ENCODE measurements at places on chromosomes 2 and 18.

- DNase-seq: no peak
Measured at GRCh38 chr2:1233281-1233680, 180.0 kb upstream of the TPO start.

DNA sequence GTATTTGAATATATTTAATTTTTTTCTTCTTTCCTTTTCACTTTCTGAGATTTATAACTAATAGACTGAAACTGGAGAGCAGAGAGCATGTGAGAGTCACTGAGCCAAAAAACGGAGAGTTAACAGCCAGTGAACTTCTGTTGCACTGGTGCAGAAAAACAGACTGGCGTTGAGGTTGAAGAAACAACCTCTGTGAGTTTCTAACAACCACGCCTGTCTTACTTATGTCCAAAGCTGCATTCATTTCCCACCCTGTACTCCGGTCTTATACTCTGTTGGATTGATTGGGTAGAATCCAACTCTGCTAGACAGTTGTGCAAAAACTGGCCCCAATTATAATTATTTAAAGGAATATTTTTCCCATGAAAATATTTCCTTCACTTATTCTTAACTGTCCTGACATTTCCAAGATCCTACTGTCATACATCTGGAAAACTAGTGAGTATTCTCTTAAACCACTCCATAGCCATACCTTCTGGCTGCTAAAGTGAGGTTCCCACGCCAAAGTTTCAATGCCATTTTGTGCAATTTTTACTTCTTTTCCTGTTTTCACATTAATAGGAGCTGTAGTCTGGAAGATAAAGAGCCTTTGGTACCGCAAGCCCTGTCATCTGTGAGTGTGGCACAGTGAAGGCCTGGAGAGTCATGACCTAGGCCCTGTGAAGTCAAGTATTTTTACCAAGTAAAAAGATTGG, 9.4 kb downstream of the CYP1B1 start:
- no peak for DNase-seq

GRCh38 chr2:225072444-225072843, 30.2 kb upstream of the DOCK10 start:
- DNase-seq: no peak

- DNase-seq: no peak
Measured at GRCh38 chr2:74673826-74674528, 19.9 kb downstream of the SEMA4F start.

DNA sequence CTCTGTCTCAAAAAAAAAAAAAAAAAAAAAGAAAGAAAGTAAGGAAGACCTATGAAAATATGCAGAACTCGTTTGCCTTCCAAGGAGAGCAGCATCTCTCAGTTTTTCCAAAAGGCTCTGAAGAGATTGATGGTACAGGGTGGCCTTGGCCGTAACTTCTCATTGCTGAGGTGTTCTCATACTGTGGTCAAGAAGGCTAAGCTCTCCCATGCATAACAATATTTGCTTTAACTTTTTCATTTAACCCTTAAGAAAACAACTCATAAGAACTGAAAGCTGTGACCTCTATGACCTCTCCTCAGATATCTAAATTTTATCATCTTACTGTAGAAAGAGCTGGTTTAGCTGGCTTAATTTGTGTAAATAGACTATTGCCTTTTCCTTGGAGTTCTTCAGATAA, 37.1 kb upstream of the GATA6 start:
- DNase-seq: no peak

DNA sequence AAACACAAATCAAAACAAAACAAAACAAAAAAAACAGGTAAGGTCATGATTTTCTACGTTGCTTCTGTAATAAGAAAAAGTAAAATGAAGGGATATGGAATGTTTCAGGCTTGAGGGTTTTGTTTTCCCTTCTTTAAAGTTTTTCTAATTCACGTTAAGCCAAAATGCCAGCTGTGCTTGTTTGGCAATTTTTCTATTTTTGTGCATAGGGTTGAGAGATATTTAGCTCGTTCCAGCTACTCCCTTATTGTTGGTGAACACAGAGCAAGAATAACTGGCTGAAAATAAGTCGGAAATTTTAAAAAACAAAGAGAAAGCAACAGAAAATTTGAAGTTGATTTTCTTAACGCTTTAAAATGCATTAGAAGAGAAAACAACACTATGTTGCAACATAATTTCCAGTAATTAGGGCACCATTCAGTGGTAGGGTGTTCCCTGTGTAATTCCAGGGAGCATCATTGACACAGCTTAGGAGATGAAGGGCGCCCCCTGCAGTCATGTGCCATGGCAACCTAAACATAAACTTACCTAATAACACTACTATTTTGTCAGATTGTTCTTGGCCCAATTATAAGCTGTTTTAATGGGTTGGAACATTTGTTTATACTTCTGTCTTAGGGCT, 99.5 kb downstream of the DTNA start:
- DNase-seq: no peak

DNA sequence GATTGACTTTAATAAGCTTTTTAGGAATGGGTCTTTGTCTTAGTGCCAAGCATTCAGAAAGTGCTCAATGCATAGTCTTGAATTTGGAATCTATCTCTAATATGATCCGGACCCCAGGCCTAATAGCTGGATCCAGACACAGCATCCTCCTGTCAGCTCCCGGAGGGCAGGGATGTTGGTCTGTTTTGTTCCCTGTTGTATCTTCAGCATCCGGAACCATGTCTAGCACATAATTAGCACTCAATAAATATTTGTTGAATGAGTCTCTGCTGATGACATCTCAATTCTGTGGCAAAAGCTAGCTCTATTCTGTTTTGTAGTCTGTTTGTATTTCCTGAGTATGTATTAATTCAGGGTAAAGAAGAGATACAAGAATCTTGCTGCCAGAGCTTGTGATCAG, 169.1 kb downstream of the DCDC2C start:
- DNase-seq: no peak

GRCh38 chr18:4987452-4988405, 209.3 kb downstream of the AKAIN1 start:
- no peak for DNase-seq

- DNase-seq: no peak
Measured at GRCh38 chr18:63844254-63844653, 43.3 kb upstream of the SERPINB2 start.

DNA sequence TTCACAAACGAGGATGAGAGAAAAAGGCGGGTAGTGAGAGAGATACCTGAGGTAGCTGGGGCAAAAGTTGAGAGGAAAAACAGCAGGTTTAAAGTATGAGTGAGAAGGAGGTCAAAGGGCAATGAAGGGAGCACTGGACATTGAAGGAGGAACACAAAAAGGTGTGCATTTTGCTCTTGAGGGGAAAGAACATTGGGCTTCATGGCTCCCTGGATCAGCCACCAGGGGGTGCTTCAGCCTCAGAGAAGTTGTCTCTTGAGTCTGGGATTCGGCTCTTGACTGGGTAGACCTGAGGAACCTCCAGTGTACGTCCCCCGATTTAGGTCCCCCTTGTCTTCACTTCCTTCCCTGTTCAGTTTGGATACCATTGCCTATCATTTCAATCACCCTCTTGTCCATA, 128.5 kb downstream of the RAPGEF4 start:
- DNase-seq: peak; percentile 16

DNA sequence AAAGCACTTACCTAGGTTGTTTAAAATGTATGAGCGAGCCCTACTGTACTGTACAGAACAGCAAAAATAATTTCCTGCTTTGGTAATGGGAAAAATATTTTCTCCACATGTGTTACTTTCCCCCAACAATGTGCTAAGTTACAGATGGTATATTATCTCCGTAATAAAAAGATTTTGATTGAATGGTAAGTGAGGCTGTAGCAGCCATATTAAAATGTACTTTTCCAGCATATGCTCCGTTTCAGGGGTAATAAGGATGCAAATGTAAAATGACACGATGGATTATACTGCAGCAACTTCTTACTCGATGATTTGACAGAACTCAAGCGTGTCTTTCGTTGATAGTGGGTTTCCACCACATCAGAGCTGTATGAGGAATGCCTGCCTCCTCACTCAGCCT, 50.5 kb downstream of the OSBPL6 start:
- DNase-seq: no peak

DNA sequence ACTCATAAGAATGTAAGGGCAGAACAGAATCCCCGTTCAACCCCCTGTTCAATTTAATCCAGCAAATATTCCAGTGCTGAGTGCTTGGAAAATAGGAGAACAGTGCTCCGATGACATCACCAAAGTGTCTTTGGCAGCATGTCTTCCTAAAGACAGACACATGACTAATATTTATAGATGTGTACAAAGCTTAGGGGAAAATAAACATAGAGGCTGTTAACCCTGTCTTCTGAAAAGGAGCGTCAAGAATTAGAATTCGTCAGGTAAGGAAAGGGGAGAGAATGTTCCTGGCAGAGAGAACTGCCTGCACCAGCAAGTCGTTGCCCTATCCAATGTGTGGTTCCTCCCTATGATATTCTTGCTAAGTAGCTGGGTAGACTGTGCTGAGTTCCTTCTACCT, 72.7 kb downstream of the PLB1 start:
- DNase-seq: no peak

- DNase-seq: no peak
Measured at GRCh38 chr18:60549338-60549960, 176.9 kb upstream of the MC4R start.

- DNase-seq: no peak
Measured at GRCh38 chr2:30680121-30680520, 127.1 kb downstream of the CAPN13 start.

DNA sequence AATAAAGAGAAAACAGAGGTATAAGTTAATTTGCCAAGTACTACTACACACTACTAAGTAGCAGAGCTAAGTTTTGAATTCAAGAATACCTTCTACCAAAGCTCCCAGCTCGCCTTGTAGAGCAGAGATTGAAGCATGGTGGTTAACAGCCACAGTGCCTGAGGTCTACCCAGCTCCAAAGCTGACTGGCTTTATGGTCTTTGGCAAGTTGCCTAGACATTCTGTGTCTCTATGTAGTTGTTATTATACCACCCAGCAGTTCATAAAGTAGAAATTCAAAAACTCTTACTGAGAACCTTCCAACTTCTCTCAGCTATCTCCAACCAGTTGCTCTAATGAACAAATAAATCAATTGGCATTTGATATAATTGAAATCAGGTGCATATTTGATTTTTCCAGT, 87.8 kb downstream of the PDE11A start:
- DNase-seq: no peak

DNA sequence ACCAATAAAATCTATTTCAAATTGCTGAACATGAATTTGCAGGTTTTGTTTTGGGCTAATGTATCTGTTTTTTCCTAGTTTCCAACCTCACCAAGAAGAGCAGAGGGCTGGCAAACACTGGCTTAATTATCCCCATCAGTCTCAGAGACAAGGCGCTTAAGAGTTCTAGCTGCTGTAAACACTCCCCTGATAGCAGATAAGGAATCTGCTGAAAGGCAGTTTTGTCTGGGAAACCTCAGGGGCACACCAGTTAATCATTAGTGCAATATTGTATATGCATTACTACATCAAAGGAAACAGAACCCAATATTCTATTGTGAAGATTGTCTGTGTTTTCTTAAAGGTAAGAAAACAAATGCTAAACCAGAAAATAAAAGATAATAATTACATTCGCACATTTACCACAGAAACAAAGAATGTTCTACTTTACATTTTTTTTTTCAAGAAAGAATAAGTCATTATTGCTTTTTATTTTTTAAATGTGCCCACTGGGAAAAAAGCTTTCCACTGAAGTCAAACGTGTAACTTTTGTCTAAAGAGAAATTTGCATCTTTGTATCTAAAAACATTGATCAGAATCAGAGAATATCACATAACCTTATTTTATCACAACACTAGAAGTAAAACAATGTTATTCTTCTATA, 179.1 kb downstream of the ERBB4 start:
- DNase-seq: no peak

DNA sequence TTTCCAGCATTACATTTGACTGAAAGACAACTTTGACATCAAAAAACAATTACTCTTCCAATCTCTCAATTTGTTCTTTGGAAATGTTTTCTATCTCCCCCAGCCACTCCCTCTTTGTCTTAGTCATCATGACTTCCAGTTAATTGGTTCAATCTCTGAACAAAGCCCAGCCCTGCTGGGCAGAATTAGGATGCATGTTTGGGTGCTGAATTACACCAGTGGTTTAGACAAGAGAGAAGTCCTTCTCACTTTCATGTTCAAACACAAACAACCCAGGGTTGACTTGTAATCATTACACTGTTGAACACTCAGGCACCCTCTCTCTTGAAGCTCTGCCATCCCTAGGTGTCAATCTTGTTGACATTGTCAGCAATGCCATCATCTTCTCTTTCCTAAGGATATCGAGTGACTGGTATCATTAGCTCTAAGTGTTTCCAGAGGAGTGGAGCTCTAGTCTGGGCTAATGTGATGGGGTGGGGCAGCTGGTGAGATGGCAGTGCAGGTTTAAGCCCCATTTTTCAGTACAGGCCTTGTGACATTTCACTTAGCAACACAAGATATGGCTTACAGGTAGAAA, 90.8 kb upstream of the MEIS1 start:
- DNase-seq: no peak

- DNase-seq: no peak
Measured at GRCh38 chr18:63956755-63957154, 7.7 kb downstream of the HMSD start.

Measured in stimulated activated CD4-positive, alpha-beta T cell treated with anti-CD3 and anti-CD28 coated beads, TNF-alpha, amount 100 ng/mL, for 48 hours (primary cell).